HEK293T (cell line): ENCODE measurements at places on chromosomes 5 and 9.

DNA sequence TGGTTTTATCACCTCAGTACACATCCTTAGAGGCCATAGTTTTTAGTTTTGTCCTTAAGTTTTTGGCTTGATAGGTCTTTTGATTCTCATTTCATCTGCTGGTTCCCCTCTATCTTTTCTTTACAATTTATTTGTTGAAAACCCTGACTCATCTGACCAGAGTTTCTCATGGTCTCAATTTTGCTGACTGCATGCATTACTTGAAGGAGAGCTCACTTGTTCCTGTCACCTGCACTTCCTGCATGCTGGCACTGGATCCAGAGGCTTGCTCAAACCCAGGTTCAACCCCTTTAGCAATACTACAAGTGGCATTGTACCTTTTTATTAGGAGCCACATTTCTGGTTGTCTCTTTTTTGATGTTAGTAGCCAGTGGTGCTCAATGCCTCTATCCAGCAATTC, 26.7 kb downstream of the FBXO10 start:
- no peak for DNase-seq

DNA sequence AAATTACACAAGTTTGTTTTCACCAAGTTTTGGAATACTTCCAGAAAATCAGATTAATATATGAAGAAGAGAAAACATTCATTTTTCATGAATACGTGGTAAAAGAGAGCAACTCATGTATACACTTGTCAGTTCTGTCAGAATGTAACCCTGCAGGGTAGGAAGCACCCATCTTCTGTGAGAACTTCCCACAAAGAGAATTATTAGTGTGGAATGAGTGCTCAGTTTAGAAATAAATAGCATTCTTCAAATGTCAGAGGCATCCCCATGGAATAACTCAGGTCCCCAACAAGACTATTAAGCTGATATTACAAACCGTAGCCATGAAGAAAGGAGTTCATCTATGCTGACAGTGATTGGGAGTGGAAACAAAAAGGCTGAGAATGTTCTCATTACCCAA, 45.2 kb downstream of the EPB41L4A start:
- no peak for DNase-seq

GRCh38 chr9:89432986-89433530, 64.9 kb downstream of the SEMA4D start:
- no peak for DNase-seq

DNA sequence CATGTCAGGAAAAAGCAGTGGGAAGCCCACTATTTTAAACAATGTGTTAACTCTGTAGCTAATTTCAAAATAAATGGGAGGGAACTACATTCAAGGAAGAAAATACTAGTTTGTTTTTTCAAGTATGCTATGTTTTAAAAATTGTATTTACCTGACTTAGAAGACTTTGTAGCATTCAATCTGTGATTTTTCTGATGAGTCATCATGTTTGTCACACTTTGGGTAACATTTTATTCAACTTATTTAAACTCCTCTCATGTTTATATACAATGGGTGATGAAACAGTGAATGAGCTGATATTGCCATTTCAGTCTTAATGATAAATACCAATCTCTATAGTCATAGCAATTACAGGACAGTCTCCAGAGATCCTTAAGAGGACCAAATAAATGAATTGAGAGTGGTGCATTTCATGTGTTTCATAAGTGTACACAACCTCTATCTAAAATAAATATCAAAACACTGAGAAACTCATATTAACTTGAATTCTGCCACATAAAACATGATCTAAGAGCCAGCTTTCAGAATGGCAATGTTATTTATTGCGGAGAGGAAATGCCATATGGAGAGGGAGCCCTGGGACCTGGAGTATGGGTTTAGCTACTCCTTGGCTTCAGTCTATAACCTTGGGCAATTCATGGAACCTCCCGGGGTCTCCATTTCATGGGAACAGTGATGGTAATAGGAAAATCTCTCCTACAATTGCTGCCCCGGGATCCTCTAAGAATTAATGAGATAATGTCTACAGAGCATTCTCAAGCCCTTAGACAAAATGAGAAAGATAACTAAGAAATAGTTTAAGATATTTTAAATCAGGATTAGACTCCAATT, 913.9 kb downstream of the TLE4 start:
- DNase-seq: no peak

DNA sequence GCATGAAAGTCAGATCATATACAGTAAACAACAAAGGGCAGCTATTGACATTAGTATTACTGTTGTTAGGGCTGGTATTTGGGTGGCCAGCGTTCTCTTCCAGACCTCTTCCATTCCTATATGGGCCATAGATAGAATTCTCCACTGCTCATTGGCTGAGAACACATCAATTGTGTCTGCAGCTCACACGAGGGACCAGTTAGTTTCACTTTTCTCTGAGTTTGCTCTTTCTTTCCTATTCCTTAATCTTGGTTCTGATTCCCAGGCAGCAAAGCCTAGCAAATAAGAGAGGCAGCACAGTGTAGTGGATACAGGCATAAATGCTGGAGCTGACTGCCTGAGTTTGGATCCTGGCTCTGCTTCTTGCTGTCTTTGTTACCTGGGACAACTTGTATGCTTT, 476.4 kb downstream of the SPOCK1 start:
- no peak for DNase-seq

GRCh38 chr5:1401536-1402138, 43.6 kb downstream of the SLC6A3 start:
- DNase-seq: no peak

DNA sequence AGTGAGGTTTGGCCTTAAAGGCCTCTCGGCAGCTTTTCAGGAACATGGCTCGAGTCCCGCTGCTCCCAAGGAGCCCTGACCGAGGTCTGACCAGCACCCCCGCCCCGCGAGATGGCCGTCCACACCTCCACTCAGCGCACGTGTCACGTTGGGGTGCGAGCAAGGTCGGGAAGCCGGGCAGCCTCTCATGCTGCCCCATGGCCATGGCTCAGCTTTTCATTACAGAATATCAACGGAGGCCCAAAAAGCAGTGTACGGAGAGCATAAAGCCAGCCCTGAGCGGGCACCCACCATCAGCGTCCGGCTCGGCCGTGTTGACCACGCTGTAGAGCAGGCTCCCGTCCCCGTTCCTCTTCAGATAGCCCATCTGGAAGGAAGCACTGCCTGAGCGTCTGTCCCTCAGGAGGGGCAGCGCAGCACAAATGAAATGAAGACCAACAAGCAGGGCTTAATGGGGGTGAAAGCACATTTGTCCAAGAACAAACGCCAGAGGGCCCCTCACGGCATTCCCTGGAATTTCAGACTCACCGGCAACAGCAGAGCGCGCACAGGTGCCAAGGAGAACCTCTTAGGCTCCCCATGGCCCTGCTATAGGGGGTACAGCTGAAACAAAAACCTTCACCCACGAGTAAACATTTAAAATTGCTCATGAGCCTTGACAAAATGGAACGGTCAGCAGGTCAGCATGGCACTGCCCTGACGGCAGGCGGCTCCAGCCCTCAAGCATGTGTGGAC, 11.6 kb downstream of the BRD9 start:
- DNase-seq: no peak

GRCh38 chr5:19401032-19401431, 587.0 kb downstream of the CDH18 start:
- no peak for DNase-seq

DNA sequence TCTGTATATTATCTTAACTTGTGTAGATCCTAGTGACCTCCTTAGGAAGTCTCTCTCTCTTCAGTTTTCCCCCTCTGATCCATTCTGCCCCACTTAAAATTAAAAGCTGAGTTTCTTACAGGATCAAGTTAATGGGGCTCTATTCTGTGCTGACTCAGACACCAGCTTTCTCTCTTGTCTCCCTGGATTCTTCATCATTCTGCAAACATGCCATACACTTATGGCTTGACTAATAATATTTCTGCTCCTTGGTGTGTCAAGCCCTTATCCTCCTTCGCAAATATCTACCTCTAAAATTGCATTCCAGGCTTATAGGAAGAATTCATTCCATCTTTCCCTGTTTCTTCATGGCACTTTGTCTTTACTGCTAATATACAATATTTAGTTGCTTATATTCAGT, 18.1 kb downstream of the LRRC70 start:
- DNase-seq: no peak

GRCh38 chr9:86909388-86909787, 37.9 kb downstream of the GAS1 start:
- no peak for DNase-seq

DNA sequence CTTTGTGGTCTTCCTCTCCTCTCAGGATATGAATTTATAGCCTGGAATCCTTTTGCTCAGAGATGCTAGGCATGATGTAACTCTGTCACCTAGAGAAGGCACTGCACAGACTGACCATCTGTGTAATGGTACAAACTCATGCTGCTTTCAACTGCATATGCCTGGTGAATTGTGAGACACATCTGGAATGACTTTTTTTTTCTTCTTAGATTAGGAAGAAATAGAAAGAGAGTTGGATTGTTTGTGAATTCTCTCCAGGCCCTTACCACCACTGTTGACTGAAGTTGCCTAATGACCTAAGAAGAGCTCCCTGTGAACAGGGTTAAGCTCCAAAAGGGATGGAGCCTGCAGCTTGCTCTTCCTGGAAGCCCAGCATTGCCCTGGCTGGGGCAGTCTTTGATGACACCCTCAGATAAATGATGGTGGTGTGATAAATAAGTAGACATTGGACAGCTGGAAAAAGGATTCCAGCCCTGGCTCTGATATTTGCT, 47.8 kb upstream of the TRIM32 start:
- DNase-seq: no peak

GRCh38 chr5:173697931-173698579, 81.6 kb upstream of the BOD1 start:
- no peak for DNase-seq

DNA sequence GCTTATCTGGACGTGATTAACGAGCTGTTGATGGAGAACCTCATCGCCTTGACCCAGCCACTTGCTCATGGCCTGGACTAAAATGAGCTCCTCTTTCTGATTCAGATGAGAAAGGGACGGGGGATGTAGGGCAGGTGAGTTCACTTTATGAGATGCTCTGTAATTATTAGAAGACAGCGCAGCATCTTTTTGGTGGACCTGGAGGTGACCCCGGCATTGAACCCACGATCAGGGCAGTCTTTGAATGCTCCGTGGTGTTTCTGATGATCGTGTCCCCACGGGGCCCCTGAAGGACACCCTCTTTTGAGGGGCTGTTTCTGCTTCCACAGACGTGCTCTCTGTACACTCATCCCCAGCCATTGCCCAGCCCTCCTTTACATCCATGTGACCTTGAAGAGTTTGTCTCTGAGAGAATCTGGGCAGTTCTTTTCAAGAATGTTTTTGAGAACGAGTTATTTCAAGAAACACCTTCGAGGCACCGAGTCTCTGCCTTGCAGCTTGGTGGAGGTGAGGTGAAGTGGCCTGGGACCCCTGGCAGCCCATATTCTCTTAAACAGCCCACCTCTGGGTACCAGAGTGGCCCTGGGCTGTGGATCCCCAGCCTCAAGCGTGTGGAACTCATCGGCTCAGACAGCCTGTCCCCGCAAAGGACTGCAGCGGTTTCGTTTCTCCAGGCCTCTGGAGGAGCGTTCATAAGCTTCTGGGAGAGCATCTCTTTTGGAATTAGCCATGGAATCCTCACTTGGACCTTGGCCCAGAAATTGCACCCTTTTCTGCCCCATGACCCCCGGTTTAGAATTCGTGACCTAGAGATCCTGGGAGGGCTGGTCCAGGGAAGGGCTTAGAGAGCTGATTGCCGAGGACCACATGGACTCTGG, 50.3 kb downstream of the COL5A1 start:
- DNase-seq: no peak

DNA sequence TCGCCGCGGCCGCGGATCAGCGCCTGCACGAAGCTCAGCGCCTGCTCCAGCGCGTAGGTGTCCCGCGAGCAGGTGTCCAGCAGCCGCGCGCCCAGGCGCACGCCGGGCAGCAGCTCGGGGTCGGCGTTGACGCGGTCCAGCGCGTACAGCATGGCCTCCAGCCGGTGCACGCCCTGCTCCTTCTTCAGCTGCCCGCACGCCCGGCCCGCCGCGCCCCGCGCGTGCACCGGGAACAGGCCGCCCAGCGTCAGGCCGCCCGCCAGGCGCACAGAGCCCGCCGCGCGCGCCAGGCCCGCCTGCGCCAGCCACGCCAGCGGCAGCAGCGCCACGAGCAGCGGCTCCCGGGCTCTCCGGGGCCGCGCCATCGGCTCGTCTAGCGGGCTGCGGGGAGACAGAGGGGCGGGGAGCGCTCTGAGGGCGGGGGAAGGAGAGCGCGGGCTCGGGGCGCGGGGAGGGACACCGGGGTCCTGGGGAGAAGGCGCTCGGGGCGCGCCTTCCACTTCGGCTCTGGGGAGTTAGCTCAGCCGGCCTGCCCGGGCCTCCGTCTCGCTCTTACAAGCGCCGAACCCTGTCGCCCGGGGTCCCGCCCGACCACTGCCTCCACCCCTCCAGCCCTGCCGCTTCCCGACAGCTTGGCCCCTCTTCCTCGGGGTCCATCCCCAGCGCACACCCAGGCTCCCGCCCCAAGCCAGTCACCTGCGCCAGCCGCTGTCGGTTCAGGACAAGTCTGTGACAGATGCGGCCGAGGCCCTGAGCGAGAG, at the start of gene GRM6:
Gene GRM6 (minus strand): TSS at position 741 of the 761 bp plus-strand sequence. CDS start 376 bp downstream, at position 365.
- DNase-seq: peak; percentile 2

- no peak for DNase-seq
Measured at GRCh38 chr5:153802050-153802821, 236.5 kb downstream of the FAM114A2 start.

DNA sequence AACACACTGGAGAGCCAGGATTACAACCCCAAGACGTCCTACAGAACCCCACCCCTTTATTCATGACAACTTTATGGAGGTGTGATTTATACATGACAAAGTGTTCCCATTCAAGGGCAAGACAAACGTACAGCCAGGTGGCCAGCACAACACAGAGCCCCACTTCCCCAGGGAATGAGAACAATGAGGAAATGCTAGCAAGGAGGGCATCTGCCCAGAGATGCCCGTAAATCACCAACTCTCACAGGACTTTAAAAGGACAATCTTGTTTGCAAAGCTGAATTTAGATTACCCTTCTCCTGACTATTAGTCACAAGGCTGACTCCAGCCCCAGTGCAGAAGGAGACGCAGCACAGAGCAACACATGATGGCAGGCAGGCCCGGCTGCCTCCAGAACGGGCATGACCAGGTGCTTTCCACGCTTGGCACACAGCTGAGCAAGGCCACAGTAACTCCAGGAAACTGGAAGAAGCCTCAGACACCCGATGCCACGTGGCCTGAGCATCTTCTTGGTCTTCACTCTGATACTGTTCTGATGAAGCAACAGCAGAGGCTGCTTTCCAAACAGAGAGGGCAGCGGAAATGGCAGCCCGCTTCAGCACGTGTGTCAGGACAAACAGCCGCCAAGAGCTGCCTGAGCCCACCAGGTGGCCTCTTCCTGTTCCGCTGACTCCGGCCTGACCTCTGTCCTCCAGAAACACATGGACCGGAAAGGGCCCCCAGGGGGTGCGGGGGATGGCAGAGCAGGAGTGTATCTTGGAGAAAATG, 51.4 kb downstream of the ROR2 start:
- DNase-seq: no peak

DNA sequence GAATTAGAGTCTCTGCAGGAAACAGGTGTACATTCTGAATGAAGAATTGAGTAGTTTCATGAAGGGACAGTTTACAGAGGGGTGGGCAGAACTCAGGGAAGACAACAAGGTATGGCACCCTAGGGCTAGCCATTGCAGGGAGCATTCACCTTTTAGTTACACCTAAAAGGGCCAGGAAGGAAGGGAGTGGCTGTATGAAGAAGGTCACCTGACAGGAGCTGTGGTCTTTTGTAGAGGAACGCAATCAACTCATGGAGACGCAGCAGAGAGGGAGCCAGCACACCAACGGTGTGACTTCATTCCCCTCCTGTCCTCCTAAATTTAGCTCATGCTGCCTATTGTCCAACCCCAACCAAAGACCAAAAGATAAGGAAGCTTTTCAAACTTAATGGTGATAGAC, 12.7 kb upstream of the ZCCHC7 start:
- DNase-seq: no peak

- no peak for DNase-seq
Measured at GRCh38 chr9:137506702-137507171, 43.5 kb downstream of the PNPLA7 start.
